ENCODE measurements at places on chromosomes 5 and 9. TPM values are rescaled to one million over a fixed set of nuclear protein-coding genes. Genes with fewer than 3 reads are reported as not detected.

- no peak overlapping the region for H3K4me3 ChIP-seq
- H3K27ac ChIP-seq, result peak overlapping the region; percentile 61
- DNase-seq, result no peak
- H3K4me1 ChIP-seq, result 0 out of 2 replicates have a peak, but pooled peaks cover 2% of the 10 kb centered on the region
Measured at GRCh38 chr9:4235871-4236804, 63.7 kb downstream of the GLIS3 start.

- no peaks in the 10 kb centered on the region for H3K4me1 ChIP-seq
- DNase-seq, result no peak
- H3K27ac ChIP-seq, result no peak overlapping the region
- no peaks in the 10 kb centered on the region for H3K27me3 ChIP-seq
- H3K4me3 ChIP-seq, result no peak overlapping the region
Measured at GRCh38 chr9:98874721-98875255, 67.3 kb downstream of the GALNT12 start.

- no peaks in the 10 kb centered on the region for H3K27me3 ChIP-seq
- no peak overlapping the region for H3K27ac ChIP-seq
- H3K4me3 ChIP-seq, result no peak overlapping the region
- DNase-seq, result no peak
- H3K4me1 ChIP-seq, result no peaks in the 10 kb centered on the region
Measured at GRCh38 chr9:87029905-87030304, 82.6 kb upstream of the GAS1 start.

- peaks cover 45% of the 10 kb centered on the region for H3K36me3 ChIP-seq
- no peak overlapping the region for H3K4me3 ChIP-seq
- H3K4me1 ChIP-seq, result no peaks in the 10 kb centered on the region
- no peak for DNase-seq
Measured at GRCh38 chr9:100449420-100449819, 22.5 kb downstream of the MSANTD3 start.

- H3K4me3 ChIP-seq, result no peak overlapping the region
- no peaks in the 10 kb centered on the region for H3K27me3 ChIP-seq
- H3K4me1 ChIP-seq, result peaks cover 3% of the 10 kb centered on the region
- no peaks in the 10 kb centered on the region for H3K36me3 ChIP-seq
Measured at GRCh38 chr5:178419196-178419595, 171.0 kb downstream of the COL23A1 start.

The KCNN2 gene
- total RNA-seq, result 21.7 TPM

The TSLP gene
- total RNA-seq, result 0.59 TPM

The PCDHGC5 gene
- 0.66 TPM for total RNA-seq

The TAF1L gene
- total RNA-seq, result not detected

The RAD50 gene
- total RNA-seq, result 40.4 TPM
